ENCODE measurements at places on chromosomes 7 and 10. TPM values are rescaled to one million over a fixed set of nuclear protein-coding genes. Genes with fewer than 3 reads are reported as not detected.

The MCM10 gene
- total RNA-seq = 35.1 TPM

The UCMA gene
- not detected for total RNA-seq

The MKI67 gene
- total RNA-seq = 72.8 TPM

The ZNF853 gene
- 0.07 TPM for total RNA-seq

The CPA5 gene
- total RNA-seq = 0.25 TPM

The ZWINT gene
- 60.3 TPM for total RNA-seq

The MIOS gene
- 20.8 TPM for total RNA-seq

The HMX2 gene
- total RNA-seq = not detected

The GPR26 gene
- total RNA-seq = not detected

The ADIRF gene
- total RNA-seq = 107 TPM

Data from foreskin keratinocyte (primary cell).